GM13976 (cell line): ENCODE measurements at places on chromosomes 3 and 15.
A peak's percentile ranks its signal among the peaks of the same experiment; 100 is the strongest.

DNA sequence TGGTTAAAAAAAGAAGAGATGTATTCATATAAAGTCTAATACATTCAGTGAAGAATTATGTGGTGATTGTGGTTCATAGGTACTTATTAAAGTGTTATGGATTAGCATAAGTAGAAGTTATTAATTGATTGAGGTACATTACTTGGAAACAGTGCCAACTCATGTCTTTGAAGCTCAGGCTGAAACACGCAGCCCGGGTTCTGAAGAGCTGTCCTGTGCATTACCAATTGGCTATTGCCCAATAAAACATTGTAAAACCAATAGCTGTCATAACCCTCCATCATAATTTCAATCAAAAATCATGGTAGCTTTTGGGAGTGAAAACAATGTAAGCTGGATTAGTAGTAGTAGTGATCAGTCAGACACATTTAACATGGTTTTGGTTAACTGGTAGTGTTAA lies 560.1 kb downstream of the MCTP2 start:
- DNase-seq: no peak

- DNase-seq: no peak
These were observed 32.9 kb upstream of the PRSS50 start for GRCh38 chr3:46750555-46751038.

DNA sequence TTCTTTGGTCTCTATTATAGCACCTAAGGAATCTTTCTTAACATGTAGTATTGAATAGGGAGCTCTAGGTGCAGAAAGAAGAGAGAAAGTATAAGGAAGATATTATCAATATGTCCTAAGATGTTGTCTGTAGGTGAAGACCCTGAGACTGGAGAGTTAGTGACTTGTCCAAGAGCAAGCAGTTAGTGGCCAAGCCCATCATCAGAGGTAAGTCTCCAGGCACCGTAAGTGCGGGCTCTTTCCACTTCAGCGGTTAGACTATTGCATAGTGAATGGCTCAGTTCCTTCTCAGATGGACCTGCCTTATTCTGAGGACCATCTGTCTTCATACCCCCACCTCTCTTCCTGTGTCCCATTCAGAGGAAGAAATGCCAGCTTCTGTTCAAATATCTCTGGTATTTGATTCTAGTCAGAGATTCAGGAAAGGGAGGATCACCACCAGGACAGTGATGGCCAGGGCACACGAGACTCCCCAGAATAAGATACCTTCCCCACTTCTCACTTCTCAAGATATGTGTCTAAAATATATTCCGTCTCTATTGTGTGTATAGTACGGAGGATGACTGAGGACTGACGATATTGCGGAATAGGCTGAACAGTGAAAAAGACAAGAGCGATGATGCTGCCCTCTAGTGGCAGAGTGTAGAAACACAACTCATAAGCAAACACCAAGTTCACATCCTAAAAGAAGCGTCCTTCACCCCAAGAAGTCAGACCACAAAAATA lies 19.1 kb upstream of the ADGRG7 start:
- peak; percentile 71 for DNase-seq

DNA sequence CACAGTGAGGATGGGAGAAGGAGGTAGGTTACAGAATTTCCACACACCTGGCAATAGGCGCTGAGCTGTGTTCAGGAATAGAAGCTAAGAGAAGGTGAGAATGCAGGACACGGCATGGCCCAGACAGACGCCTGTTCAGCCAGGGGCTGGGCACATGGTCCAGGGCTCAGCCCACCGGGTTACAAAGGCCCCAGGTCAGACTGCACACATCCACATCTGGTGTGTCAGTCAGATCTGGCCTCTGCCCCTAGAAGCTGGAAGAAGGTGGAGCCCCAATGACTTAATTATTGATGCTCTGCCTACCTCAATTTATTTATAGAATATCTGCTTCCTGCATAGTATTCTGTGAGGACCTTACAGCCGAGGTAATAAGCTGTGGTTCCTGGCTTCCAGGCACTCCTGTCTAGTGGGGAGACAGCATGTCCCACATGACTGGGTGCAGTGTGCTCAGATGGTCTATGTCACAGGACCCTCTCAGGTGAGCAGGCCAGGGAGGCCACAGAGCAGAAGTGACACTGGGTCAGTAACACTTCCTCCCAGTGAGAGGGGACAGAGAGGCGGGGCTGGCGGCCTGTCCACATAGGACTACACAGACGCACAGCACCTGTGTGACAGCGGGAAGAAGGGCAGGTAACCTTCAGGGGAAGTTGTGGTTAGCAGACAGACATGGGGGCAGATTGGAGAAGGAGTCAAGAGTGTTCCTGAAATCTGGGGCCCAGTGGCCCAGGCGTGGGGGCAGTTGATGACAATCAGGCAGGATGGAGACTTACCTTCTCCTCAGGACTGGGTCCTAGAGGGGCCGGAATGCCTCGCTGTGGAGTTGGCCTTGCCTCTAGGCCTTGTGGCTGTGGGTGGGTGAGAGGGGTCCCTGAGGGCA lies 38.6 kb upstream of the PLXNA1 start:
- DNase-seq: no peak
